Bronchial smooth muscle cell (primary cell): ENCODE measurements at places on chromosomes 1 and 21. TPM values are rescaled to one million over a fixed set of nuclear protein-coding genes. Genes with fewer than 3 reads are reported as not detected.

The IFFO2 gene
- 3.9 and 5.6 TPM in 2 replicates for total RNA-seq

The CA14 gene
- not detected in 2 replicates for total RNA-seq

The OR2L8 gene
- total RNA-seq: not detected in 2 replicates

The FCRL2 gene
- not detected in 2 replicates for total RNA-seq

The PLCH2 gene
- total RNA-seq: 0.16 and 0.43 TPM in 2 replicates

The PADI2 gene
- 0.09 TPM in 1 of 2 replicates, not detected in the other for total RNA-seq

The OPRD1 gene
- not detected in 2 replicates for total RNA-seq

The IL6R gene
- total RNA-seq: 7.3 and 15.9 TPM in 2 replicates

The C1orf53 gene
- total RNA-seq: 3.4 and 7.3 TPM in 2 replicates

The PRR9 gene
- not detected in 2 replicates for total RNA-seq

The C4BPA gene
- under 0.01 TPM in 1 of 2 replicates, not detected in the other for total RNA-seq

The WDR47 gene
- 11.7 and 12.5 TPM in 2 replicates for total RNA-seq

The PGLYRP4 gene
- not detected in 2 replicates for total RNA-seq

The NCAM2 gene
- 2.8 and 3.9 TPM in 2 replicates for total RNA-seq

The ADCY10 gene
- total RNA-seq: 0.16 and 0.17 TPM in 2 replicates

The MASP2 gene
- not detected in 2 replicates for total RNA-seq

The B3GALT2 gene
- total RNA-seq: 0.32 TPM in 1 of 2 replicates, not detected in the other

The SPRR2E gene
- not detected in 2 replicates for total RNA-seq

The RPS27 gene
- total RNA-seq: 1,101 and 2,078 TPM in 2 replicates

The SH2D5 gene
- 0.69 and 1.3 TPM in 2 replicates for total RNA-seq

The AMY1C gene
- total RNA-seq: not detected in 2 replicates

The TBCE gene
- 16.9 and 24.1 TPM in 2 replicates for total RNA-seq

The KMO gene
- not detected in 2 replicates for total RNA-seq

The PEAR1 gene
- 0.09 and 2.5 TPM in 2 replicates for total RNA-seq

The LRRC71 gene
- not detected in 2 replicates for total RNA-seq

The HTR1D gene
- not detected in 2 replicates for total RNA-seq

The DIO1 gene
- total RNA-seq: not detected in 2 replicates

The C1orf94 gene
- not detected in 2 replicates for total RNA-seq

The BSND gene
- total RNA-seq: not detected in 2 replicates

The LAD1 gene
- 0.26 TPM in 1 of 2 replicates, not detected in the other for total RNA-seq

The DISP1 gene
- total RNA-seq: 4.7 and 6.2 TPM in 2 replicates

The TFF2 gene
- not detected in 2 replicates for total RNA-seq

The PLA2G2D gene
- total RNA-seq: not detected in 2 replicates

The DNAJC11 gene
- 36.3 and 62.0 TPM in 2 replicates for total RNA-seq

The S100A4 gene
- total RNA-seq: 471 and 540 TPM in 2 replicates

The SASS6 gene
- total RNA-seq: 0.52 and 0.79 TPM in 2 replicates

The FTCD gene
- 0.60 and 0.63 TPM in 2 replicates for total RNA-seq

The PTCH2 gene
- total RNA-seq: 0.17 and 0.95 TPM in 2 replicates

The C1orf185 gene
- not detected in 2 replicates for total RNA-seq

The GBP7 gene
- total RNA-seq: not detected in 2 replicates

The KCNC4 gene
- 2.1 and 3.6 TPM in 2 replicates for total RNA-seq
